ENCODE measurements at places on chromosomes 6 and 20.

DNA sequence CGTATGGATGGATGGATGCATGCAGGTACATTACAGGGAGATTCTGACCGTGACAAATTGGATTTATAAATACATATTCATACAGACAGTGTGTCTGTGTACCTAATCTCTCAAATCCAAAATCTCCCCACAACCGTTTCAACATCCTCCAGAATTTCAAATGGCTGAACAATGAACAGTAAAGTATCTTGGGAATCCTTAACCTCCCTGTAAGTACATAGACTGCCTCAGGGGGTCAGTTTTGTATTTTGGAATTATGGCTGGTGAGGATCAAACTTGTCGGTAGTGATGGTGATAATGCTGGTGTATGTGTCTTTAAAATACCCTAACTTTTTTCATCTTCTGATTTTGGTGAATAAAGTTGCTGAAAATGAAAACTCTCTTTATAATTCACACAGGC, 246.2 kb downstream of the FOXC1 start:
- no peak for DNase-seq

DNA sequence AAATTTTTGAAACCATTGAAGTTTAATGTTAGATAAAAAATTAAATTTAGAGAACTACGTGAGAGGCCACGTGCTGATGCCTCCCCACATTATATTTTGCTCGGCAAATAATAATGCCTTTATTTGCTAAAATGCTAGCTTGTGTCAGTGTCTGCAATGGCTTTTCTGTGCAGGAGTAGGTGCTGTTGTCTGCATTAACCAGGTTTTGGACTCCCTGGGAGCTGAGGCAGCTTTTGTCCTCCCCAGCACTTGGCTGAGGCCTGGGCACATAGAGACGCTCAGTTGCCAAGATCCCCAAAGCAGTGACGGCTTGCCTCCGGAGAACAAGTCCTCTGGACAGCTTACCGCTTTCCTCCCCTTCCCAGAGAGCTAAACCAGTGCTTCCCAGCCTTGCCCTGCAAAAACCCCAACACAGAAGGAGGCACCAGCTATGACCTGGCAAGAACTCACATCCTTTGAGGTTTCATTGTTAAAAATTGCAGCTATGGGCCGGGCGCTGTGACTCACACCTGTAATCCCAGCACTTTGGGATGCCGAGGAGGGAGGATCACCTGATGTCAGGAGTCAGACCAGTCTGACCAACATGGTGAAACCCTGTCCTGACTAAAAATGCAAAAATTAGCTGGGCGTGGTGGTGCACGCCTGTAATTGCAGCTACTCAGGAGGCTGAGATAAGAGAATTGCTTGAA, 59.9 kb downstream of the KAT14 start:
- DNase-seq = no peak

- no peak for DNase-seq
Measured at GRCh38 chr6:71011871-71012371, 55.1 kb upstream of the B3GAT2 start.

DNA sequence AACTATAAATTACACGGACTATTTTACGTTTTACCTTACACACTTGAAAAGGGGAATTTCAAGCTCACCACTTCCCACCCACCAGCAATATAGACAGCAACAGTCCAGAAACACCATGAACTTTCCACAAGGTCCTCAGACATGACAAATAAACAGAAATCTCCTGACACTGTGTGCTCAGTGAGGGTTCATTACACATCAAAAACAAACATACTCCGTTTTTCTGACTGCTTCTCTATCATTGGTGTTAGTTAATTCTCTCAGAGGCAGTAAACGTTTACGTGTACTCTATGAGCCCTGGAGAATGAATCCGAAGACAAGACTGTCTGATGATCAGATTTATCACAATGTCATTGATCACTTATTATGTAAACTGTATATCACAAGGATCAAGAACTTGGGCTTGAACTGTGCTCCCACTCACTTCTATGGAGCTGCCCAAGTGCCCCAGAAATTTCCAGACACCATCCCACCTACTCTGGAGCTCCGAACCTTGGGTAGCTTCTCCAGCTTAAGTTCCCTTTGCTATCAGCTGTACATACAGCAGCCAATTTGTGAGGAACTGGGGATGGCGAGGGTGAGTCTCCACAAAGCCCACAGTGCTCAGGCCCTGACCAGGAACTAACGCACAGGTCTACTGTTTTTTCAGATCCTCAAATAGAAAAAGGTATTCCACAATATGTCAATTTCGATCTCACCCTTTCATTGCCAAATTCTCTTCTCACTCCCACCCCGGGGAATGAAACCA, 86.0 kb downstream of the ALDH8A1 start:
- DNase-seq = no peak

GRCh38 chr20:32975698-32976674, 28.2 kb downstream of the SUN5 start:
- DNase-seq = no peak

- no peak for DNase-seq
Measured at GRCh38 chr20:20317621-20318364, 50.1 kb upstream of the INSM1 start.

GRCh38 chr6:146990821-146991798, 213.1 kb upstream of the STXBP5 start:
- DNase-seq = no peak

- DNase-seq = no peak
Measured at GRCh38 chr6:2611092-2611491, 139.6 kb downstream of the MYLK4 start.

GRCh38 chr6:135870722-135871121, 19.2 kb downstream of the PDE7B start:
- no peak for DNase-seq

GRCh38 chr6:103799971-103800670, 1059.6 kb downstream of the HACE1 start:
- DNase-seq = peak; percentile 4

DNA sequence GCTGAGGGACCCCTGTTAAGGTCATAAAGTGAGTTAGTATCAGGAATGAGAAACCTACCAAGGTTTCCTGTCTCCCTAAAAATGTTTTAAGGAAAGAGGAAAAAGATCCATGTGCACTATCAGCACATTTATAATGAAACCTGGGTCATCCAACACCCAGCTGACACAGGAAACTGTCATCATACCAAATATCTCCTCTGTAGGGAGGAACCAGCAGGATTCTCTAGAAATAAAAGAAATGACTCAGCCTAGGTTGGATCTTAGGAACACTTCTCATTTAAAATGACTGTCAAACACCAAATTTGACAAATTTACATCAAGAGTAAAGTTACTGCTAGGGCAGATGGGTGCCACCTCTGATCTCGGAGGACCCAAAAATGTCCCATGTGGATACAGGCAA, 21.7 kb downstream of the GFOD1 start:
- DNase-seq = no peak

GRCh38 chr6:125445054-125445453, 143.3 kb upstream of the HDDC2 start:
- no peak for DNase-seq

DNA sequence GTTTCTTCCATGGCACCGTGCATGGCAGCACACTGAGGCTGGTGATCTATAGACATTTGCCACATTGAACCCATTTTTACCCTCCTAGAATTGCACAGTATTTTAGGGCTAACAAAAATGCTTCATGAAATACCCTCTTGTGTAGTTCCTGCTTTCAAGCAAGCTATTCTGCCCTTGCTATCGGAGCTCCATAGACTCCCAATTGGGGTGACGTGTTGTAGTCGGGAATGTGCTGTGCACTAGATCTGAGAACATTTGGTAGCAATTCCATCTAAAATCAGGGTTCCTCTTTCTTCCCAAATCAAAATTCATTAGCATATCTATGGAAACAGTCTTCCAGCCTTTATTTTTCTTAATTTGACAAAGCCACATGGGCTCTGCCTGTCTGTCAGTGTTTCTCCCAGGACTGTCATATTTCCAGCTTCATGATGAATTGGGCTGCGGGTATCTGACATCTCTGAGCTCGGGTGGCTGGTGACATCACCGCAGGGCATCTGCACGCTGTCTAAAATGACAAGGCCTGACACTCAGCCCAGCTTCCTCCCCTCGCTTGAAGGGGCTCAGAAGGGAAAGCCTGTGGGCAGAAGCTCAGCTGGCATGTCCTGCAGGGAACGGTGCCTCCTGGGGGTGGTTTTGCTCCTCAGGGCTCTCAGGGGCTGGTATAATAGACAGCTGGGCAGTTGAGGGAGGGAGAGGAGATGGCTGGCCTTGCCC, 406.4 kb downstream of the QKI start:
- no peak for DNase-seq

DNA sequence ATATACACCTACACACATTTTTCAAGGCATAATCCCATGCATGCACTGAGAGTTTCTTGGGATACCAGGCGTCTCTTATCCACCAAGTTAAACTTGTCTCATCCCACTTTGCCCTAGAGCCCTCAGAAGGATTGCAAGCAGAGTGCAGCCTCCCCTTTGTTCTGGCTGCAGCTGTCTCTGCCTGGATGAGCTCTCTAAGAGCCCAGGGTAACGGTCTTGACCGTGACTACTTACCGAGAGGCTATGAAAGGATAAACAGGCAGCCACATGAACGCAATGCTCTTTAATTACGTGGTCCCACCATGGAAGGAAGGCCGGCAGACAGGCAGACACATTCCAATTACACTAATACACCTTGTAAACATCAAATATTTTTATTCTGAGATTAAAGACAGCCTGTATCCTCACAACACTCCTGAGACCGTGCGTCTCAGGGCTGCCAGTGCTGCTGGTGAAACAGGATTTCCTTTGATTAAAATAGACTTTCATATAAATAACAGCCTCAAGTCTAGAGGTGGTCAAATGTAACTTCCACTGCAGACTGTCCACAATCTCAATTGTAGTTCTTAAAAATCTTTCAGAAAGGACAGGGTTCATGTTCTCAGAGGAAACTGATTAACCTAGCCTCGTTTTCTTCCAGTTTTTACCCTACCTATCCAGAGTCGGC, 210.0 kb upstream of the PRDM1 start:
- DNase-seq = no peak

DNA sequence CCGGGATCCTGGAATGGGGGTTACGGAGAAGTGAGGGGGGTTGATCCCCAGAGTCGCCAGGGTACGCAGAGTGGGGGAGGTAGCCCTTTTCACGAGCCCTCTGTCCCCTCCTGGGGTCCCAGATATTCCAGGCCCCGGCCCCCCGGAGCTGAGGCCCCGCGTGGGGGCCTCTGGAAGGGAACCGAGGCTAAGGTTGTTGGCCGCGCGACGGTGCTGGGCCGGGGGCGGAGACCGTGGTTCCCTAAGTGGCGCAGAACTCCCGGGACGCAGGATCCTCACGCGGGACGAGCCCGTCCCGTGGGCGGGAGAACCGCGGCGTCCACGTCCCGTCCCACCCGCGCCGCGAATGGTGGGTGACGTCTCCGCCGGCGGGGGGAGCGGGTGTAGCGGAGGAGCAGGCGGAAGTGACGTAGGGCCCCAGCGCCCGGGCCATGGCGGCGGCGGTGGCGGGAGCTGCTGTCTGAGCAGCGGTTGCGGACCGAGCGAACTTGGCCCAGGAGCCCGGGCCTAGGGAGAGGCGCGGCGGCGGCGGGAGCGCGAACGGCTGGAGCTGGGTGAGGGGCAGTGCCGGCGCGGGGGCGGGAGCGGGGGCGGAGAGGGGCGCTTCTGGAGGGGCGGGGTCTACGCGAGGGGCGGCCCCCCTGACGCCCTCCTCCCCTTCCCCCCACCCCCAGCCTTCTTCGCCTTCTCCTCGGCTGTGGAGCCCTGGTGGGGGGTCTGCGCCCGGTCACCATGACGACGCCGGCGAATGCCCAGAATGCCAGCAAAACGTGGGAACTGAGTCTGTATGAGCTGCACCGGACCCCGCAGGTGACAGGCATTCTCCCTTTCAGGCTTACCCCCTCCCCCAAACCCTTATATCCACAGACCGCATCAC, at the start of gene RING1:
TSS of gene RING1 (plus strand) at position 410 of the 877 bp plus-strand sequence. CDS start at position 733, 323 bp downstream.
- DNase-seq = peak; percentile 75

DNA sequence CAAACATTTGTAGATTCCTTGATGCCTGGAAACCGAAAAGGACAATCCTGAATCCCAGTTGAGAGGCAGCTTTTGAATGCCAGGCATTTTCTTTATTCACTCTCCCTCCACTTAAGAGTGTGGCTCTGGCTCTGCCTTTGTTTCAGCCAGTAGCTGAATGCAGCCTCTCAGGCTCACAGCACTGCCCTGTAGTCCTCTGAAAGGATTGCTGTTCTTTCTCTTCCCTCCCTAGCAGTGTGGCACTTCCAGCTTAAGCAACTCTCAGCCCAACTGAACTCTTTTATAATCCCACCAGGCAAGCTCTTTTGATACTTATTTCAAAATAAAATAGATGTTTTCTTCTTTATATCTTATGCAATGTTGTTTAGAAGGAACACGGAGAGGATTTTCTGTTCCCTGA, 415.6 kb downstream of the GJA1 start:
- DNase-seq = no peak

- DNase-seq = no peak
Measured at GRCh38 chr6:13262302-13263230, 65.8 kb downstream of the TBC1D7 start.

GRCh38 chr6:141131616-141132015, 1001.1 kb upstream of the GJE1 start:
- DNase-seq = no peak

DNA sequence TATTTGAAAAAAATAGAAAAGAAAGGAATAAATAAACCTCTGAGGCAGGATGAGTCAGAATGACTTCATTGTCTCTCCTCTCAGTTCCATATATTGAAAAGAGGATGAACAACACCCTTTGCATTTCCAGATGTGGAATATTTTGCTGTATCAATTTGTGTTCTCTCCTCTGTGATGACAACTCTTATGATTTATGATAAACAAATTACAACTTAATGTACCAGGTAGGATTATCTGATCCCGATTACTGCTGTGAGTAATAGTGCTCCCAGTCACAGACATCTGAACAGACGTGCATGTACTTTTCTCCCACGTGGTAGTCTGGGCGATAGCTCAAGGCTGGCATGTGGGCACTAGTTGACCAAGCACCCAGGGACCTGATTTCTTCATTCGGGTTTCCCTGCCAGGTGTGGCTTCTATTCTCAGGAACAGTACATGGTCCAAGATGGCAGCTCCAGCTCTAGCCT, 142.1 kb upstream of the SULF2 start:
- DNase-seq = no peak

- DNase-seq = no peak
Measured at GRCh38 chr6:48560408-48560807, 449.4 kb upstream of the PTCHD4 start.

- DNase-seq = peak; percentile 14
Measured at GRCh38 chr20:45892049-45892825, 1.1 kb downstream of the CTSA start.

DNA sequence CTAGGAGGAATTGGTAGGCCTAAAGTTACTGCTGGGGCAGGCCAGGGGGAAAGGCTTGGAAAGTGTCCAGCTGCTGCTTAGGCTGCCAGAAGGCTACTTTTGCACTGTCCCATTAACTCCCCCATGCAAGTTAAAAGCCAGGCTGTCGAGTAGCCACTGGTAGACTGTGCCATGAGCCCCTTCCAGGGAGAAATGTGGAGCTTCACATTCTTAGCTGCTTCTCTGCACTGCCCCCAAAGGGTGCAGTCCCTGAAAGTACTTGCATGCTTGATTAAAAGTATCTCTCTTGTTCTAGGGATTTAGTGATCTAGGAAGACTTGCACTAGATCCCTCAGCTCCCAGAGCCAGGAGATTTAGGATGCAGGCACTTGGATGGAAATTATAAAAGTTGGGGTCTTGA, 57.3 kb downstream of the CDC5L start:
- DNase-seq = no peak

Data from NCI-H345 (cell line).